ENCODE measurements at places on chromosomes 12 and 14.

- no peak for DNase-seq
Observed at GRCh38 chr14:59852350-59852749, 18.2 kb downstream of the RTN1 start.

DNA sequence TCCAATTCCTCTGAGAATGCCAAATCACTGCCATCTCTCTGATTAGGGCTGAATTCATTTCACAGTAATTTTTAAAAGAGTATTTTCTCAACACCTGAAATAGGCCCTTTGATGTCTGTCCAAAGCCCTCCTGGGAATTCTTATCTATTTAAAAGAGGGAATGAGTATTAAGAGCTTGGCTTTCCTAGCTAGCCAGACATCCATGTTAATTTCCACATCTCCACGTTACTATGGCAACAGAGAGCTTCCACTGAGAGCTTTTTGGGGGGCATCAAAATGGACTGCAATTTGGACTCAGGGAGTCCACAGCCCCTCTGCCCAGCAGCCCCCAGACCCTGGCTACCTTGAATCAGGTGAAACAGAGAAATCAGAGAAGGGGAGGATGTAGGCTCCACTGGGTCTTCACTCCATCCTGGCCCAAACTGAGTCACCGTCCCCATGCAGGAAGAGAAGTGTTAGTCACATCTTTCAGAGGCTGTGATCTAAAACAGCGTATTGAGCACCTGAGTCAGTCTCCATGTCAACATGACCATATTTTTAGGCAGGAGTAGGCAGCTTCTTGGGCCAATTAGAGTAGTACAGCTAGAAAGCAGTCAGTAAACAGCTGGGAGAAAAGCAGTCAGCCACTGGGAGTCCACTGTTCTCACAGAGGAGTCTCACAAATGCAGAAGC, 7.0 kb upstream of the FICD start:
- no peak for DNase-seq

GRCh38 chr12:120820884-120821510, 83.2 kb downstream of the SPPL3 start:
- peak; percentile 40 for DNase-seq

DNA sequence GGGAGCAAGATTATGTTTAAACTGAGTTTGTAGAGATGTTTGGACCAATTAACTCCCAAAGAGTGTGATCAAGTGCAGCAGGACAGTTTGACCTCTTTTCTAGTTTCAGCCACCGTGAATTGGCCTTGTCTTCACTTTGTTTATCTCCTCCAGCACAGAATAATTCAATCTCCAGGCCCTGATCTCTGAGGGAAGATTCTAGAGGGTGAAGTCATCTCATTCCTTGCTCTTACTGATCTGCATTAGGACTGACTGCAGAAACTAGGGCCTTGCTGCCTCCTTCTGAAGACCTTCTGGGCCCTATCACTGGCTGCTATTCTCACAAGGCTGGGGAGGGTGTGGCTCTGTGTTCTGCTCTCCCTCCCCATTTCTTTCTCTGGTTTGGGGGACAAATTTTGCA, 29.4 kb downstream of the C12orf75 start:
- DNase-seq: no peak

DNA sequence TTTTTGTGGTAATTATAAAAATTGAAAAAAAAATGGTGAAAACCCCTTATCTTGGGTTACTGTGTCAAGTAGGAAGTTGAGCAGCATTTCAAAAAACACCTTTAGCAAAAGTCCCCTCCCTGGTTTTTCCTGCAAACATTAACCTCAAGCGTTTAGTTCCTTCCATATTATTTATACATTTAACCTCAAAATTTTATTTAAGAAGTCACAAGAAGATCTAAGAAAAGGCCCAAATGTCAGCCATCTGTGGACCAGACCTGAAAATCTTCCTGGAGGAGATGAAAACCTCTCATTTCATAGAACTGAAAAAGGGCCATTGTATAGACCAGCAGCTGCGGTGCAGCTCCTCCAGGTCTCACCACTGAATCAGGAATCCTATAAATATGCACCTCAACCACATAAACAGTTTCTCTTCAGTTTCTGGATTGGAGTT, 40.4 kb upstream of the BTG1 start:
- DNase-seq: no peak

DNA sequence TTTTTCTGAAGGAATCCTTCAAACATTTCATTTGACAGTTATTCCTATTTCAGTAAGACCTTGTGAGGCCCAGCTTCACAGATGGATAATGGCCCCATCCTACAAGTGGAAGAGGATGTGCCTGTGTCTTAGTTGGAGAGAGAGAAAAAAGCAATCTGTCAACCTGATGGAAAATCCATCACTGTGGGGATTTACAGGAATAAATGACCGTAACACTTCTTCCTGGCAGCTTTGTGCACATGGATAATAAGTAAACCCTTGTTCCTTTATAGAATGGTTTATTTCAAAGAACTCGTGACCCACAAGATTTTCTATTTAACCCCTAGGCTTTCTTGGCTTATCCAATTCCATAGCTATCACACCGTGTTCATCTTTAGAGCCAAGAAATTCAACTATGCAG, 121.4 kb upstream of the PCED1B start:
- DNase-seq: no peak

DNA sequence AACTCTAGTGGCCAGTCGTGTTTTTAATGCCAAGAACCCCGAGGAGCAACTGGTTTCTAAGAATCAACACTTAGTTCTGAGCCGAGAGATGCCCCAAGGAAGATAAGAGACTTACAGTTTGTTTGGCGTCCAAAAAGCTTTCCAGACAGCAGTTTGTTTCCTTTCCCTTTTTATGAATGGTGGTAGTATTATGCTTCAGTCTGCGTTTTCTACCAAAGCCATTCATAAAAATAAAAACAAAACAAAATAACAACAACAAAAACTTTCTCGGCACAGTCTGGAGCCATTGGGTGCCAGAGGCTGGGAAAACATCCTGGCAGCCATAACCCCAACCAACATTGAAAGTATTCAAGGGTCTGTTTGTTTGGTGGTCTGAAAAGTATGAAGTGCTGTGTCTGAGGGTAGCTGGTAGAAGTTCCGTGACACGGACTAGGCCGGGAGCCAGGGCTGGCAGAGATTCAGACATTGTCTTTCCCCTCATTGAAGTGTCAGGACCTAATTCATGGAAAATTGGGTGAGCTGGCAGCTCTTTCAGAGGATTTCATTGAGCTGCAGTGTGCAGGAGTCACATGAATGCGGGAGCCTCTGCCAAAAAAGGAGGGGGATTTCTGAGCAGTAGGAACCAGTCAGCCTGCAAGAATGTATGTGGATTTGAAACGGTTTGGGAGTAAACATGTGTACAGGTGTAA, 124.2 kb downstream of the HMGA2 start:
- no peak for DNase-seq

DNA sequence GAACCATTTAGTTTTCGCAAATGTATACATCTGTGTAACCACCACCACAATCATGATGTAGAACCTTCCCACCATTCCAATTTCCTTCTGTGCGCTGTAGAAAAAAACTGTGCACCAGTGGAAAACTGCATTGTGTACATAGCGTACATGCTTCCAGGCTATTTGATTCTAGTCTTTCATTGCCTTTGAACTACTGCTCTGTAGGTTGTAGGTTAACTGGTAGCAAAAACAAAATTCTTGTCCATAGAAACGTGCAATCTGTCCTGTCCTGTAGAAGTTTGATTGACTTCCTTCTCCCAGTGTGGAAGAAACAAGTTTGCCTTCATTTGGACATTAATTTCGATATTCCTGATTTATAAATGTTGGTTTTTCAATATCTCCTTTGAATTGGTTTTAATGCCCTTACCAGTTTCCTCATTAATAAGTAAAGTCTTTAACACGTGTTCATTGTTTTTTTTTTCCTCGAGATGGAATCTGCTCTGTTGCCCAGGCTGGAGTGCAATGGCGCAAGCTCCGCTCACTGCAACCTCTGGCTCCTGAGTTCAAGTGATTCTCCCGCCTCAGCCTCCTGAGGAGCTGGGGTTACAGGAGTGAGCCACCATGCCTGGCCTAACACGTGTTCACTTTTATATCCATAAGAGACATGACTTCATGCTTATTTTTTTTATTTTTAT, 3.6 kb upstream of the ISM2 start:
- no peak for DNase-seq
